ENCODE measurements at places on chromosomes 16 and 17.

DNA sequence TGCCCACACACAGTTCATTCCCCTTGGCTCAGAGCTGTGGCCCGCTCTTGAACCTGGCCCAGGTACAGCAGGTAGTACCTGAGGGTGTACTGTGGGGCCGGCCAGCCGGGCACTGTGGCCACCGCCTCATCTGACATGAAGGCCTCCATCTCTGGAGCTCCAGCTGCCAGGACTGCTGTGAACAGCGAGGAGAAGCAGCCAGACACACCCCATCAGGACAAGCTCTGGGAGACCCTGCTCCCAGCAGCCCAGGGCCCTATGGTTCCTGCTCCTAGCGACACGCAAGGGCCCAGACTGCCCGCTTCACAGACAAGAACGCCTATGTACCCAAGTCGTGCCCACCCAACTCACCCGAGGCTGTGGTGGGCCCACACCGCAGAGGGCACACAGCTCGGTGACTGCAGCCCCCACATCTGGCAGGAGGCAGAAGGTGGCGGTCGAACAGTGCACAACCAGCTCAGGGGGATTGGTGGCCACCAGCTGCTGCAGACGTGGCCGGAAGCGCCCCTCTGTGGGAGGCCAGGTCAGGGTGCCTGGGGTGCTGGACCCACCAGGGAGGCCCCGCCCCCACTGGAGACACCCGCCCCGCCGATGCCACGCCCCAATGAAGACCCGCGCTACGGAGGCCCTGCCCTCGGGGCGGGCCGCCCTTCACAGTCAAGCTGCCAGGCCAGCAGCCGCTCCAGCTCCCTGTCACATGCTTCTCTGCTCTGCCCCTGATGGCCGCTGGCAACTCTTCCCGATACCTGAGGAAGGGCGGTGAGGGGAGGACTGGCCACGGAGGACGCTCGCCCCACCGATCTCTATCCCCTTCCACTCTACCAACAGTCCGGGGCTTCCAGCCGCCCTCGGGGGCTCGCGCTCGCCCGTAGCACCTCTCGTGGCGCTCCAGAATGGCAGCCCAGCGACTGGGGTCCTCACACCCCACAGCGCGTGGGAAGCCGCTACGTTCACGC is 1.1 kb upstream of the STUB1 start:
- DNase-seq = no peak

DNA sequence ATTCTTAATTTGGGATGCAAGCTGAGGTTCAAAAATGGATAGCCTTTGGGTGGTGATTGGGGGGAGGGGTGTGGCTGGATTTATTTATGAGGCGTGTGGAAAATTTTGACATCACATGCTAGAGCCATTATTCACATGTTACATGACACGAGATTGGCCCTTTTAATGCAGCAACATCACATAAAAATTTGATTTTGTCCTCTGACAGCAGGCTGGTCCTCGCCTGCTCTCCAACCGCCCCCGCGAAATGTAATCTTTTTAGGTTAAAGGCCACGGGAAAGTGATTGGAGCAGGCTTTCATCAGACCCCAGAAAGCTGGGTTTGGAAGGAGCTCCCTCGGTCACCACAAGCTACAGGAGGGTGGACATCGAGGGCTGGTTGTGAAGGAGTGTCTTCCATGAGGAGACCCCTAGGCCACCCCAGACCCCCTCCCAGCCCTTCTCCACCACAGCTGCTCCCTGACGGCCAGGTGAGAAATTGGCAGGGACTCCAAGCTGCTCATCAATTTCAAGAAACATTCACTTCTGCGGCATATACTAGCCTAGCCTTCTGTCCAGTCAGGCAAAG is 502.7 kb upstream of the PSMD7 start:
- DNase-seq = no peak

DNA sequence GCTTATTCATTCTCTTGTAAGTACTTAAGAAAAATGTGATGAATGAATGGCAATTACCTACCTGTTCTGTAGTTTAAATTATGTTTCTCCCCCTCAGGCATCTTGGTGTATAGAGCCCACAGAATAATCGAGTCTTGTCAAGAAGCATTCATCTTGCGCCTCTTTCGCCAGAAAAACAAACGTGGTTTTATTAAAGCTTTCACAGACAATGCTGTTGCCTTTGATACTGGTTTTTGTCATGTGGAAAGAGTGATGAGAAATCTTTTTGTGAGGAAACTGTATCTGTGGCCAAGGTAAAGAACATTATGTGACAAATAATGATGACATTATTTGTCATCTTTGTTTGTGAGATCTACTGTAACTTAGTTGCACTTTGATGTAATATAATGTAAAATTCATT is 6.5 kb downstream of the ERCC4 start:
- DNase-seq = no peak

DNA sequence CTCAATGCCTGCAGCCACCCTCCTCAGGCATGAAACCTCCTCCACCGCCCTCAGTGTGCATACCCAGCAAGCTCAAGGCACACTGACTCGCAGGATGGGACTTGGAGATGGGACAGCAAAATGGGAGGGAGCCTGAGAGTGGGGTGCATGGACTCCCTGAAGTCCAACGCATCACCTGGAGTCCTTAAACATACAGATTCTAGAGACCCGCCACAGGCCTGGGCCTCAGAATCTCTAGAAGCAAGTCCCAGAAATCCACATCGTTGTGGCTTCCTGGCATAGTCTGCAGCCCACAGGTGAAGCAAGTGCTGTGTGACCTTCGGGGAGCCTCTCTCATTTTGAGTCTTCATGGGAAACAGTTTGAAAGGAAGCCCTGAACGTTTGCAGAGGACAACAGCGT is 3.6 kb upstream of the TBX21 start:
- DNase-seq = no peak

DNA sequence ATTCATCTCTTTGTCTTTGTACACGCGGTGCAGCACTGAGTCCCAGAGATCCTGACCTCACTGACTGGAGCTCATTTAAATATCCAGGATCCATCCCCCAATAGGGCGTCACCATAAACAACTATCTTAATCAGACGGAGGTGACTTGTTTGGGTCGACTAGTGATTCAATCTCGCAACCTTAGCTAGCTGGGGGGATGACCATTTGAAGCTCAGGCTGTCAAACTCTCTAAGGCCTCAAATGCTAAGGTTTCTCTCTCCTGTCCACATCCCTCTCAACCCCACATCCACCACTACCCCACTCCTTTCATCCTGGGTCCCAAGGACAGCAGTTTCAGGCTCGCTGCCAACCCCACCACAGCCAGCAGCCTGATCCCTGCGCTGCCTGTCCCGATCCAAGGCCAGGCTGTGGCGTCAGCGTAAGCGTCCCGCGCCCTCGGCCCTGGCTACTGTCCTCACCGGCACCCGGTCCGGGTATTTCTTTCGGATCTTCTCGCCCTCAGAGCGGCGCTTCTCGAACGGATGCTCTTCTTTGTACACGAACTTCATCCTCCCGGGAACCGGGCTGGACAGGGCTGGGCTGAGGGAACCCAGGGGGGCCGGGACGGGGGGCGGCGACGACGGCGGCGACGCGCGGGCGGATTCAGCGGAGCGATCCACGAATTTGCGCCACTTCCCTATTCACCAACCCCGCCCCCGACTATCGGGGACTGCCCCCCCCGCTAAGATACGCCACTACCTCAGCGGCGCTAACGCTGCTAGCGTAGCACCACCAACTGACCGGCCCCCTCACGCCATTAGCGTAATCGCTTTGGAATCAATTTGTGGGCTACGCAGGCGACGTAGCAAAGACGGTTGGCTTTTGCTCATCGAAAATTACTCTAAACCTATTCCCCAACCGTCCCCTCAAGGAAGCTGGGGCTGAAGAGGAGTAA is at the start of gene GABARAP:
Gene GABARAP (minus strand): TSS at position 667 of the 934 bp plus-strand sequence. CDS start 119 bp downstream, at position 548.
- DNase-seq = peak; percentile 94

GRCh38 chr17:59811209-59811608 is 81.5 kb downstream of the TUBD1 start:
- DNase-seq = no peak

- no peak for DNase-seq
These were observed 67.7 kb downstream of the SMG6 start for GRCh38 chr17:2235792-2236366.

DNA sequence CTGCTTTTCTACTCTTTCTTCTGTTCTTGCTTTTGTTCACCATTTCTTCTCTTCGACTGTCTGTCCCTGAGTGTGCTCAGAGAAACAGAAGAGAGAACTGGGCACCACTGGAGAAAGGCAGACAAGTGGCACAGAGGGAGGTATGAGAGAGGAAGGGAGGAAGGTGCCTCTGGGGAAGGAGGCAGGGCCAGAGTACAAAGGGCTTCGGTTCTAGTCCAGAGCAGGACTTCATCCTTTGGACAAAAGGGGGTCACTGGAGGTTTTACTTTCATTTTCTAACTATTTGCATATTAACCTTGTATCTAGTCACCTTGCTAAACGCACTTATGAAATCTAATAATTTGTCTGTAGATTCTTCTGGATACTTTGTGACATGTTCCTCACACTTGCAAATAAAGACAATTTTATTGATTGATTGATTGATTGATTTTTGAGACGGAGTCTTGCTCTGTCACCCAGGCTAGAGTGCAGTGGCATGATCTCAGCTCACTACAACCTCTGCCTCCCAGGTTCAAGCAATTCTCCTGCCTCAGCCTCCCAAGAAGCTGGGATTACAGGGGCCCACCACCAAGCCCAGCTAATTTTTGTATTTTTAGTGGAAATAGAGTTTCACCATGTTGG is 13.5 kb downstream of the ITGB4 start:
- DNase-seq = no peak

DNA sequence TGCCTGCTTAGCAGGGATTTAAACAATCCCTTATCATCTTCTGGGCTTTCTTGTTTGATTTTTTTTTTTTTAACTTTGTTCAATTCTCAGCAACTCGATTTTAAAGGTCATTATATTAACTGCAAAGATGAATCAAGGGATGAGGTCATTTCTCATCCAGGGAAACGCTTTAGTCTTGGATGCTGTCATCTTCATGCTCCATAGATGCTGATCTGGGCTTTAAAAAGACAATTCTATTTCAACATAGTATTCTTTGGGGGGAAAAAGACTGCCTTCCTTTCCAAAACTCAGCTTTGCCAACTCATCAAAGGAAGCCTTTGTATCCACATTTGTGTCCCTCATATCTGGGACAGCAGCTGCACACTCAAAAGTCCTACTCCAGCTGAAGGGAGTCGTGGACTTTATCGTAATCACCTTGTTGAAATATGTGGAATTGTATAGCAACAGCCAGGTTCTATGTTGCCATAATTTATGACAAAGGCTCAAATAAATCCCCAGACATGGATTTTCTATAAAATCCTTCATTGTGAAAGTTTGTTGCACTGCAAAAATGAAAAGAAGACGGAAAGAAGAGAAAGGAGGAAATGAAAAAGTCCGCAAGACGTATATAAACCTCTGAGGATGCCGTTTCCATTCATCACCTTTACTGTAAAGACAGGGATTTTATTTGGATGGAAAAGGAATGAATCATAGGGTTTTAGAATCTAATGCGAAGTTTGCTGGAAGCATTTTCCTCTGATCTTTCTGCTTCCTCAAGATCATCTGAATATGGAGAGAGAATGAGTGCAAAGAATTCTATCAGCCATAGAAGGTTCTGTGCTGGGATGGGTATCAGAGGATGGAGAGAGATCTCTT is 48.6 kb upstream of the XYLT1 start:
- no peak for DNase-seq

- DNase-seq = no peak
These were observed 46.5 kb downstream of the ABAT start for GRCh38 chr16:8720967-8721308.

DNA sequence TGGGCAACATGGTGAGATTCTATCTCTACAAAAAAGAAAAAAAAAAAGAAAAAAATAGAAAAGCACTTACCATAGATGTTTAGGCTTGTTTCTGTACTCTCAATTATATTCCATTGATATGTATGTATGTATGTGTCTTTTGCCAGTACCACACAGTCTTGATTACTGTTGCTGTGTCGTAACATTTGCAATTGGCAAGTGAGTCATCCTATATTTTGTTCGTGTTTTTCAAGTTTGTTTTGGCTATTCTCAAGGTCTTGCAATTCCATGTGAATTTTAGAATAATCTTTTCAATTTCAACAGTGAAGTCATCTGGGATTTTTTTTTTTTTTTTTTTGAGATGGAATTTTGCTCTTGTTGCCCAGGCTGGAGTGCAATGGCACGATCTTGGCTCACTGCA is 19.3 kb downstream of the SPECC1 start:
- DNase-seq = no peak

- no peak for DNase-seq
These were observed 18.8 kb upstream of the PLLP start for GRCh38 chr16:57303021-57303909.

DNA sequence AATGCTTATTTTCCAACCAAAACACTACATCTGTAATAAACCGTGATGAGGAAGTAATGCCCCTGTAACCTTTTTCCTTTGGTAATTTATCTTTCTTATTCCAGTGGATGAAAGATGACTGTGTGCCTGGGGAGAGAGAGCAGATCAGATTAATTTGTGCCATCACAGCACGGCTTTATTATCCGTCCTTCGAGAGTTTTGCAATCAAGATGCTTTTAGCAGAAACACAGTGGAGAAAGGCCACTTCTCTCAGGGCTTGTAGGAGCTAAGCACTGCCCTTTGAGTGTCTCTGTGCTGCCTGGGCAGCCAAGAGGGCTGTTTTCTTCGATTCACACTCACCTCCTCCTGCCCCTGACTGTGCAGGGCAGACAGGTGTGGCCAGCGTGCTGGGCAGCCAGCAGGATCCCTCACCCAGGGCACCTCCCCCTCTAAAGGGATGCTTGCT is 190.2 kb downstream of the PRKCA start:
- DNase-seq = no peak

DNA sequence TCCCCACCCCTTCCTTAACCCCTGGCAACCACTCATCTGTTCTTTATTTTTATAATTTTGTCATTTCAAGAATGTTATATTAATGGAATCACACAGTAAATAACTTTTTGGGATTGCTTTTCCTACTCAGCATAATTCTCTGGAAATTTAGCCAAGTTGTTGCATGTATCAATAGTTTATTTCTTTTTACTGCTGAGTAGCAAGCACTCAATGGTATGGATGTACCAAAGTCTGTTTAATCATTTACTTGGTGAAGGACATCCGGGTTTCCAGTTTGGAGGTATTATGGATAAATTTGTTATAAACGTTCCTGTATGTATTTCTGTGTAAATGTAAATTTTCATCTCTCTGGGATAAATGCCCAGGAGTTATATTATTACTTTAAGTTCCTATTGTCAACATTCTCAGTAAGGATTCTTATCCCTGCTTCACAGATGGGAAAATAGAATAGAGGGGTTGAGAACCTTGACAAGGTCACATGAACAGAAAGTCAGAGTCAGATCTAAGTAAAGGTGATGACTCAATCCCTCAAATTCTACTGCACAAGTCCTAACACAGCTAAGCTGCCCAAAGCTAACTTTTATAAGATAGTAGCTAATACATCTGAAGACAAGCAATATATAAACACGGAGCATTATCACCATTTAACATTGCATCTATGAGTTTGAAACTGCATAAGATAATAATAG is 62.4 kb upstream of the MTMR4 start:
- DNase-seq = no peak
